ENCODE measurements at places on chromosomes 6 and 20. TPM values are rescaled to one million over a fixed set of nuclear protein-coding genes. Genes with fewer than 3 reads are reported as not detected.

The TMC2 gene
- polyA plus RNA-seq = 0.09 TPM

GRCh38 chr20:63829945-63830835 is 874 bp downstream of the ZBTB46 start:
- DNase-seq = no peak

DNA sequence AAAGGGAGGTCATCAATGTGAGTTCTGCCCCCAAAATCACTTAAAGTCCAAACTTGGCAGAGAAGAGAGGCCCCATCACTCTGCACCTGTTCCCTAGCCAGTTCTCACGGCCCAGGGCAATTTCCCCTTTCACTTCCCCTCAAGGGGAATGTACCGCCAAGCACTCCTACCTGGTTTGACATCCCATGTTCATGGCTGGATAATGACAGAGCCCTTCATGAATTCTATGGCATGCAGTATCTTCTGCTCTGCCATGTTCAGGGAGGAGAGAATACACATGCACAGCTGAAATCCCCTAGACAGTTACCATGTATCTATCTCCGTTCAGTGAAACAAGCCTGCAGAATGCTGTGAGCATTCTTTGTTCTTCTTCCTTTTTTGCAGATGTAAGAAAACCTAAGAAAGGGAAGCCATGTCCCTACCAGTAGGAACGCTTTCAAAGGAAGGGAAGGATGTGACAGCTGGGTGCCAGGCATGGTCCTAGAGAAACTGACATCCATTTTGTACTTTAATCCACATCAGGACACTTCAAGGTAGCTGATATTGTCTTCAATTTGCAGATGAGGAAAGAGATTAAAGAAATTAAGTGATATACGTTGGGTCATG is 79.8 kb upstream of the ARID1B start:
- no peak for DNase-seq

DNA sequence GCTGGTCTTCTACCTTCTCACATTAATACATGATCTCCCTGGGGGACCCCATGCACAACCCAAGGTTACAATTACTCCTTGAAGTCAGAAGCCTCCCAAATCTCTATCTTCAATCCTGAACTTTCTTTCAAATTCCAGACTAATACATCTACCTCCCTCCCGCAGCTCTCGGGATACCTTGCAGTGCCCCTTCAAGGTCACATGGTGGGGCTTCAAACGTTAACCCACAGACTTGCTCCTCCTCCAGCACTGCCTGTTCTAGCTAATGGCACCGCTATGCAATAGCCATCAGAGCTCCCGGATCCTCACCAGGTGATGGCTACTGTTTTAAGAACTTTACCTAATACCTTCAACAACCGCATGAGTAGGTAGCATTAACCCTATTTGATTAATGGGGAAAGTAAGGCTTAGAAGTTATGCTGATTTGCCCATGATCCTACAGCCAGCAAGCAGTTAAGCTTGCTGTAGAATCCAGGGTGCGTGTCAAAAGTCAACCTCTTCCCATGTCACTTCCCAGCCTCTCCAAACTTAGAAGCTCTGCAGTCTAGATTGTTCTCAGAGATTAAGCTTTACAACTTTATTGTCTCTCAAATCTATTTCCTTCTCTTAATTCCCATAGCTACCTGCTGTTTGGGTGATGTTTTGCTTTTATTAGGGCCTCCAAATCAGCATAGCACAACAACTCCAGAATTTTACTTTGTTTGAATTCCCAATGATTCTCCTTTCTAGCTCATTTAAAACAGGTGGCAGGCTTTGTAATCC is 44.7 kb downstream of the PLAGL1 start:
- no peak for DNase-seq

DNA sequence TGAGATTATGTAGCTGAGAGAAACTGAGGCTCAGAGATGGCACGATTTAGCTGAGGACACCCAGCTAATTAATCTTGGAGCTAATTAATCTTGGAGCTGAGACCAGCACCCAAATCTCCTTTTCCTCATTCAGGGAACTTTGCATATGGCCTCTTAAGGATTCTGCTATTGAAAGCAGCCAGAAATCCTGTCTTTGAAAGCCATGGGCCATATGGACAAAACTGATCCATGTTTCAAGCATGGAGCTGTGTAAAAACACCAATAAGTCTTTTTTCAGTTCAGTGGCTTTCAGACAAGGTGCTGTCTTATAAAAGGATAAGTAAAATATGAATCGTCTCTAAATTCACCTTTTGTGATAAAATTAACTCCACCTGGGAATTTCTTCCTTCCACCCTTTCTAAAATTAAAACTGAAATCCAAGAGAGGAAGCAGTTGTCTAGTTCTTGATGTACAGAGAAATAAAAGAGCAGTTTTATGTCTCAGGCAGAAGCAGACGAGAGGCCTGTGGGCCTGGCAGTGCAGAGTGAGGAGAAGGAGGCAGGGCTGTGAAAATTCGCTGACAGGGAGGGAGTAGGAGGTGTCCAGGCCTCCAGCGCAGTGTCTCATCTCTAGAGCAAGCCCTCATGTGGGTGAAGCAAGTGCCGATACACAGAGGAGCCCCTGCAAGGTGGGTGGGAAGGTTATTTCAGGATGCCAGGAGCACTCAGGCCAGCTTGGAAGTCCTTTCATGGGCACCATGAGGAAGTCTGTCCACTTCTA is 266.9 kb downstream of the UST start:
- DNase-seq = no peak

- DNase-seq = no peak
Observed at GRCh38 chr20:34337982-34338726, 24.9 kb upstream of the ITCH start.

GRCh38 chr6:167247814-167248595 is 43.1 kb upstream of the UNC93A start:
- DNase-seq = no peak

DNA sequence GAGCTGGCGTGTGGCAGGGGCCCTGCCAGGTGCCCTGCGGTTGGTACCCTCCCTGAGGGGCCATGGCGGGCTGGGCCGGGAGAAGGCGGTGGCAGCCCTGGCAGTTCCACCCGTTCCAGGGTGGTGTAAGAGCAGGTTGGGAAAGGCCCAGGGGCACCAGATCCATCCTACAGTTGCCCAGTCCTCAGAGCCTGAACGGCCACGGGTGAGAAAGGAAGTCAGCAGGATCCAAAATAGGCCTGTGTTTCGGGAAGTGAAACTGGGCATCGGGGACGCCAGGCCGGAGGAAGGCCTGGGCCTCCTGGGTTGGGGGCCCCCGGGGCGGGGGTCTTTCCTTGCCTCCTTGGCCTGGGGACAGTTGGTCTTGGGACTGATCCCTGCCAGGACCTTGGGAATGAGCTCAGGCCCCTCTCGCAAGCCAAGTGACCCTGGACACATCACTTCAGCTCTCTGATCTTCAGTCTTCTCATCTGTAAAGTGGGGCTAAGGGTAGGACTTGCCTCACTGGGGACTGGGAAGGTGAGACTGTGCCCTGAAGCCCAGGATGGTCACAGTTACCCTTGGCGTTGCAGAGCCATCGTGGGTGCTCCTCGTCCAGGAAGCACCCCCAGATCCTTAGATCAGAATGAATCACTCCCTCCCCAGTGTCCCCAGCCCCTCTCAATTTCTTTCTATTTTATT is 18.1 kb upstream of the NOL4L start:
- no peak for DNase-seq

- no peak for DNase-seq
Observed at GRCh38 chr6:11705069-11705468, 73.5 kb downstream of the ADTRP start.

GRCh38 chr20:32231847-32232246 is 24.2 kb downstream of the POFUT1 start:
- DNase-seq = no peak
